ENCODE measurements at places on chromosomes 5 and 9. TPM values are rescaled to one million over a fixed set of nuclear protein-coding genes. Genes with fewer than 3 reads are reported as not detected.

Gene PCDHA13
- total RNA-seq, result not detected

Gene ITK
- total RNA-seq, result 251 TPM

Gene LURAP1L
- total RNA-seq, result not detected

Gene PFN3
- total RNA-seq, result not detected

Gene SYK
- total RNA-seq, result 0.18 TPM

Gene ADRB2
- 0.83 TPM for total RNA-seq

Gene SIMC1
- 36.7 TPM for total RNA-seq

Gene NSA2
- 94.9 TPM for total RNA-seq

Gene NUTM2F
- total RNA-seq, result not detected

Gene FLT4
- 0.86 TPM for total RNA-seq

Gene FGF18
- total RNA-seq, result 0.21 TPM

Gene NR4A3
- total RNA-seq, result 69.5 TPM

Gene IFNA13
- not detected for total RNA-seq

Gene MAN1B1
- 48.1 TPM for total RNA-seq

Gene PIP5K1B
- total RNA-seq, result 77.4 TPM

Gene IFNE
- not detected for total RNA-seq

Gene TRIM7
- total RNA-seq, result 1.5 TPM

Gene MORN5
- total RNA-seq, result not detected

Gene ABO
- 0.60 TPM for total RNA-seq

Gene ORM2
- not detected for total RNA-seq

Gene LCN9
- not detected for total RNA-seq

Gene TRIP13
- total RNA-seq, result 37.2 TPM

Gene PAEP
- total RNA-seq, result not detected

Gene PTPRD
- 0.05 TPM for total RNA-seq

Gene SNCAIP
- total RNA-seq, result not detected

Gene ADAMTS13
- total RNA-seq, result 1.2 TPM

Gene ZMAT2
- total RNA-seq, result 71.2 TPM

Gene GABRB2
- not detected for total RNA-seq

Gene SV2C
- not detected for total RNA-seq

Gene GFRA3
- not detected for total RNA-seq

Gene RABEPK
- total RNA-seq, result 32.8 TPM

Gene PRR16
- not detected for total RNA-seq

Gene FGF10
- not detected for total RNA-seq

Data from activated T-helper 1 cell treated with anti-CD3 and anti-CD28 coated beads, Interleukin-12 subunit alpha, Interleukin-12 subunit beta, Interleukin-2, Interleukin-4 antibody, amounts not matched to agents 30 ng/mL and 10 ng/mL and 1 ng/mL, durations not matched to agents 14 hours and 24 hours and 36 hours (primary cell).